ENCODE measurements at places on chromosomes 1 and 21.
A peak's percentile ranks its signal among the peaks of the same experiment; 100 is the strongest.

DNA sequence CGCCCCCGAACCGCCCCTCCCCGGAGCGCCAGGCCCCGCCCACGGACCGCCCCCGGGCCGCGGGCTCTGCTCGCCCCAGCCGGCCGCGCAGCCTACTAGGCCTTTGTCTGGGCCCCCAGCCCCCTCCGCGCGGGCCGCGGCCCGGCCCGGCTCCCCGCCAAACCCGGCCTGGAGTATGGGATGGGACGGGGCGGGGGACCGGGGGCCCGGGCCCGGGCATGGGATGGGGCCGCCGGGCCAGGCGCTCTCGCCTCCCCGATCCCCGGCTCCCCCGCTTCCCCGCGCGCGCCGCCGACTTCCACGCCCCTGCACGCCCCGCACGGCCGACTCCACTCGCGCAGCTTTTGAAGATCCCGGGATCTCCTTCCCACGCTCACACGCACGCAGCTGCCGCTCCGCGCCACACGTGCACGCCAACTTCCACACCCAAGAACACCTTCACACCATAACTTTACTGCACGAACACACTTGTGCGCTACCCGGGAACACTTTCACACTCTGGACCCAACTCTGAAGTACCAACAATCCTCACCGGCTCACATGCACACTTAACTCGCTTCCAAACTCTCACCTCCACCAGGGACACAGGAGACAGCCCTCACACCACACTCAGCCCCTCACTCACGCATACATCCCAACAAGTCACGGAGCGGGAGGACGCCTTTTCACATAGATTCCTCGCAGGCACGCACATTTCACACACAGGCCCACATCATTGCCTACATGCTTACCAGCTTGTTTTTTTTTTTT is 437 bp upstream of the HSPG2 start:
- peak; percentile 94 for DNase-seq

DNA sequence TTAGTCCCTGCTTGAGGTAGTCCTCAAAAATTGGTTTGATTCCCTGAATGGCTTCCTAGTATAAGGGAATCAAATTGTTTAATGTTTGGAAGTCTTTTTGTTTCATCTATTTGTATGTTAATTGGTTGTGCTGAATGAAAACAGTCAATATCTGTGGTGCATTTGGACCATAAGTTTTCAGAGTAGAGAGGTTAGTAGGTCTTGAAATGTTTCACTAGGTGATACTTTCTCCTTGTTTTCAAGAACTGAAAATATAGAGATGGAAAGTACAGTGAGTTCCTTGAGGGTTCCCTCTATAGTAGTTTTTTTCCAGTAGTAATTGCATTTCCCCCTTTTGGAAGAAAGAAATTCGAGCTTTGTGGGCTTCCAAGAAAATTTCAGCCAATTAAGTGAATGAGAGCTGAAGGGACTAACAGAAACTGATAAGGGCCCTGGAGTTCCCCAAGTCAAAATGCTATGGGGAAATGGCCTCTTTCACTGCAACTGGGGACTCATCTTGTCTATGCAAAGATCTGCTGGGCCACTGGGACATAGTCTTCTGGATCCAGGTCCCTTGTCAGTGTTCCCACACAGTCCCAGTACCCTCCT is 18.6 kb upstream of the CEP350 start:
- no peak for DNase-seq

DNA sequence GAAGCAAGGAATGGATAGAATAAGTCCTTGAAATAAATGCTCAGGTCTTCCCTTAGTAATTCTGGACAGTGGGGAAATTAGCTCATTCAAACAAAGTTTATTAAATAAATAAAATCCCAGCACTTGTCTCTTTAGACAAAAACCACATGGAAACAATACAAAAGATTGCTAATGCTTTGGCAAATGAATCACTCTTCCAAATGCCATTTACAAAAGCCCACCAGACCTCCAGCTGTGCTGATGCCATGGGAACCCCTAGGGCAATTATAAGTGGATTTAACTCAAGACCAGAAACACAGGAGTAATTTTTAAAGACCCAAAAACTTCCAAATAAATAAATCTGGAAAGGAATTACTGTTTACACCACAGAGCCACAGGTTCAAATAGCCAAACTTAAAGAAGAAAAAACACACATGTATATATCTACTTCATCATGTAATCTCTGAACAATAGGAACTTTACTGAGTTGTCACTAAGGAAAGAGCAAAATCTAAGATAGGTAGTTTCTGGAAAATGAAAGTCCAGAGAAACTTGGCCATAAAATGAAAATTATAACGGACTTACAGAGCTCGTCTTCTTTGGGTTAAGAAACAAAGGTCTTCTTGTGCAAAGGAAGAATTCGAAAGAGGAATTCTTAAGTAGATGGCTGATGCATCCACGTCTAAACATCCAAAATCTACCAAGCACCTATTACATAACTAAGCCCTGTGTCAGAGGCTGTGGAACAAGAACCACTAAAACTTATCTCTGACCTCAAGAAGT is 399.4 kb downstream of the SMYD3 start:
- DNase-seq, result no peak

DNA sequence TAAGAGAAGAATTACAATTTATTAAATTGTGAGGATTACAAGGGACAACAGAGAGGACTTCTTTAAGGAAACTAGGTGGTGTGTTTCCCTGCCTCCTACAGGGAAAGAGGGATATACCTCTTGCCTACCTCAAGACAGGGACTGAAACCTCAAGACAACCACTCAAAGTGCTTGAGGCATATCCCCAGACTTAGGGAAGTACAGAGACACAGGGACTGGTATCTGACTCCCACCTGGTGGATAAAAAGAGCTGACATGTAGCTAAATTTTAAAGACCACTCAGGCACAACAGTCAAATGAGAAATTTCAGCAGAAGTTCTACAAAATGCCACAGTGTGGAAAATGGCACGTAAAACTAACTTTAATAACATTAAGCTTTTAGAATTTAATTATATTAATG is 21.3 kb downstream of the DENND2C start:
- DNase-seq, result no peak

GRCh38 chr1:241213139-241213538 is 143.9 kb downstream of the RGS7 start:
- DNase-seq, result no peak

DNA sequence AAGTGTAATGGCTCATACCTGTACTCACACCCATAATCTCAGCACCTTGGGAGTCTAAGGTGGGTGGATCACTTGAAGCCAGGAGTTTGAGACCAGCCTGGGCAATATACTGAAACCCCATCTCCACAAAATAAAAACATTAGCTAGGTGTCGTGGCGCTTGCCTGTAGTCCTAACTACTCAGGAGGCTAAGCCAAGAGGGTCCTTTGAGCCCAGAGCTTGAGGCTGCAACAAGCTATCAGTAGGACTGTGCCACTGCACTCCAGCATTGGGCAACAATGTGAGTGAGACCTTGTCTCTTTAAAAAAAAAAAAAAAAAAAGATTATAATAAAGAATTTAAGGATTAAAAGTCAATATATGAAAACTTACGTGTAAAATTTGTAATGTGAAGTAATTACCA is 11.7 kb downstream of the BPNT1 start:
- DNase-seq, result no peak

- no peak for DNase-seq
Measured at GRCh38 chr1:179034720-179035119, 9.0 kb downstream of the FAM20B start.

DNA sequence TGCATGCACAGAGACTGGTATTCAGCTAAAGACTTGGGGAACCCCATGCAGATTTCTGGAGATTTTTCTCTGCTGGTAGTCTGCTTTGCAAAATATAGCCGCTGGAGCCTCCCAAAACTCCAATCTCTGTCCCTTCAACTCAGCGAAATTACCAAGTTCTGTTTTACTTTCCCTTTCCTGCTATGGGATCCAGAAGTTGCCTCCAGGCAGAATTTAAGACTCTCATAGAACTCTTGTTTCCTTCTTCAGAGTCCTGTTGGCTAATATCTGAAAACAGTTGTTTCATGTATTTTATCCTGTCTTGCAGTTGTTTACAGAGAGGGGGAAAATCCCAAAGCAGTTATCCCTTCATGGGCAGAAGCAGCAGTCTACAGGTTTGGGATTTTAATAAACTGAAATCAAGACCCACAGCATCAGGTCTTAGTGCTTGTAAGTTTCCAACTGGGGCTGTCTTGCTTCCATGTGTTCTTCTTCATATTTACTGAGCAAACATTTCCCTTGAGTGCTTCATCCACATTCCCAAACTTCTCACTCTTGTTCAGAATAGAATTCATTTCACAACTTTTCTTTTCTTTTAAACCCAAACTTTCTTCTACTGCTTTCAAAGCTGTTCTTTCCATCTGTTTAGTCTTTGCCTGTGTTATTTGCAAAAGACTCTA is 221.3 kb upstream of the DMRTA2 start:
- no peak for DNase-seq

DNA sequence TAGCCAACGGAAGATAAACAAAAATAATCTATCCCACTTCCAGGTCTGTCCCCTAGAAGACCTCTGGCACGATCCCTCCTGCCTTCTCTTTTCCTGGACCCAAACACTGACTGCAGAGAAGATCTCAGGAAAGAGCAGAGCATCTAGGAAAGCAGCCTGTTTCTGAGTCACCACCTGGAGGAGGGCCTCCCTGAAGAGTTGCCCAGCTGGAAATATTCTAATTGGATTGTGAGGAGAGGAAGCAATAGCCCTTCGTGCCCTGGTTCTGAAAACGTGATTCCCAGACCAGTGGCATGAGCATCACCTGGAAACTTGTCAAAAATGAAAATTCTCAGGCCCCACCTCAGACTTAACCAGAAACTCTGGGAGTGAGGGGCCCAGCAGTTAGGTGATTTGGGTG is 411.1 kb downstream of the SETD4 start:
- DNase-seq, result no peak

DNA sequence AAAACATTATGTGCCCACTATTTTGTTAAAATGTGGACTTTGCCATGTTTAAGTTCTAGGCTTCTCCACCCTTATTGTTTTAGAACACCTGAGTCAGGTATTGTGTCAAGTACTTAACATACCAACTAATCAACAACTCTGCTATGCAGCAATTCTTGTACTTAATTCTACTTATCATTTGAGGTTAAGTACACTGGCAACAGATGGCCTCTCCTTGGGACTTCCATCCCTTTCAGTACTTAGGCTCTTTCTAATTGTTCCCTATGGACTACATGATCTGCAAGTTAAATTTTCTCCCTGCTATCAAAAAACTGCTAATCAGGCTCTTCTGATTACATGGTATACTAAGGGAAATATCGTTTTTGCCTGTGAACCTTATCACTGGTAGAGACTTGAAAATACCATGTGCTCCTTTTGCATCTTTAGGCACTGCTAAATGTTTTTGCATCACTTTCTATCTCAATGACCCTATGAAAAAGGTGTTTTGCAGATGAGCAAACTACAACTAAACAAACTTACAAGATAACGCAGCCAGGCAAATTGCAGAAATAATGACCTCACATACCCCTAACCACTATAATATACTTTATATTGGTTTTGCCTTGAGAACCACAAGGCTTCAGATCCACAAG is 18.9 kb downstream of the SFPQ start:
- no peak for DNase-seq

DNA sequence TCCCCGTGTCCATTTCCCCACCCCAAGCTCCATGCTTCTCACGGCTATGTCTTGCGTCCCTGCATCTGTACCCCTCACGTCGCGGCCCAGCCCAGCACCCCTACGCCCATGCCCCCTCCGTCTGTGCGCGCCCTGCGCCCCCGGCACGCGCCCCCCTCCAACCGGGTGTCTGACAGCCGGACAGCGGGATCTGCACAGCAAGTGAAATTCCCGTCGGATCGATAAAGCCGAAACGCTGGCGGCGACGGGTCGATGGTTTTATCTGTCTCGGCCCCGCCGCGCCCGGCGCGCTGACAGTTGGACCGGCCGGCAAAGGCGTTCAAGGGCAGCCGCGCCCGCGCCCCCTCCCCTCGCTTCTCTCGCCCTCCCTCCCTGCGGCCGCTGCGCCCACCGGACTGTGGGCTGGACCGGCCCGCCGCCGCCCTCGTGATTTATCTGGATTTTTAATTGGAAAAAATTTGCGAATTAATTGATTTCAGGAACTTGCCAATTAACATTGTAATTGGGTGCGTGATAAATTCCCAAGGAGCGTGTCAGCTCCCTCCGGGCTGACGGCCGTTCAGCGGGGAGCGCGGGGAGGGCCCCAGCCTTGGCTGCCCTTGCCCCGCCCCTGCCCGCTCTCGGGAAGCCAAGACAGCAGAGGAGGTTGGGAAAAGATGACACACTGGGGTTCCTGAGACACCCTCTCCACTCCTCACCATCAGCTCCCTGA is 57.1 kb downstream of the TMEM53 start:
- no peak for DNase-seq

GRCh38 chr1:207404849-207405525 is 49.1 kb upstream of the CR2 start:
- peak; percentile 59 for DNase-seq

- DNase-seq, result no peak
Measured at GRCh38 chr1:165903672-165904071, 76.3 kb downstream of the UCK2 start.

- DNase-seq, result peak; percentile 64
Measured at GRCh38 chr1:45687754-45688740, at the start of gene TMEM69. TMEM69 (plus strand) TSS chr1:45688181; CDS start chr1:45691069, 2,888 bp downstream.

- DNase-seq, result peak; percentile 48
Measured at GRCh38 chr1:10693497-10694273, 102.8 kb downstream of the CASZ1 start.

- DNase-seq, result no peak
Measured at GRCh38 chr1:201381130-201381529, 3.6 kb upstream of the TNNT2 start.

GRCh38 chr1:116352349-116352813 is 20.7 kb upstream of the ATP1A1 start:
- no peak for DNase-seq

DNA sequence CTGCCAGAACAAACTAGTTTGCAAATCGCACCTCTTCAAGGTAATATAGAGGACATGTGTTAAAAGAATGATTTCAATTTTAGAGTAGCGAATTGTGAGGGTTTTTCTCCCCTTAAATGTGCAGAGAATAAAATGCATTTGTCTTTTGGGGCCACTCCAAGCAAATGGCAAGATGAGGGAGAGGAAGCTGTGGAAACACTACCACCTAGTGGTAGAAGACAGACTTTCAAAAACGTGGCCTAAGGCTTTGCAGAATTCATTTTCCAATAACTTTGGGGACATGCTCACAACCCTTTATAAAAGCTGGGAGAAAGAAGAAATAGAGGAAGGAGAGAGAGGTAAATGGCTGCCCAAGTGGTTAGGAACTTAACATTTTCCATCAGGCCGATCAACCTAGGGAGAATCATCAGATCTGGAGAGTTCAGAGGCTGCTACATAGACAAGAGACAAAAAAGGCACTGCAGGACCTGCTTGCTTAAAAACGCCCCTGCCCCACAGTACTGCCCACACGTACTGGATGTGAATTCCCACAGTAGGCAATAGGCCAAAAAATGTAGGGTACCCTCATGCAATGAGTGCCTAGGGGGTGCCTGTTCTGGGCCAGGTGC is 15.7 kb upstream of the RCAN1 start:
- DNase-seq, result peak; percentile 54

DNA sequence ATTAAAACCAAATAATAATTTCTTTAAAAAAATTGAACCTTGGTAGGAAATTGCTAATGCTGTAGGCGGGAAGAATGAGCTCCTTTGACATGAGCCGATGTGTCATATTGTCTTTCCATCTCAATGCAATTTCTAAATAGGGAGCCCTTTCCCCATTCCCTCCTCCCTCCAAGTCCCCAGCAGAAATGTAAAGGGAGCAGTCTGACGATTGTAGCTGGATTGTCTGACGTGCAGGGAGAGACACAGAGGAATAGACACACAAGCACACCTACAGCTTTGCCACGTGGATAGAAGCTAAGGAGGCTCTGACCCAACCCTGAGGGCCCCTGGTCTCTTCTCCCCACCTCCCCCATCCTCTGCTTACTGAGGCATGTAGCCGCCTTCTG is 3.6 kb upstream of the SYT6 start:
- no peak for DNase-seq

- DNase-seq, result no peak
Measured at GRCh38 chr1:93079685-93080141, 630 bp downstream of the MTF2 start.

All from frontal cortex (tissue), 4 donors.